ENCODE measurements at places on chromosomes 2 and 18. TPM values are rescaled to one million over a fixed set of nuclear protein-coding genes. Genes with fewer than 3 reads are reported as not detected.

The PDCD1 gene
- total RNA-seq = not detected

The ANKRD30BL gene
- total RNA-seq = not detected

The ID2 gene
- 271 TPM for total RNA-seq

The FN1 gene
- 149 TPM for total RNA-seq

The IL36G gene
- total RNA-seq = 19.1 TPM

The STON1 gene
- total RNA-seq = 9.3 TPM

The POU3F3 gene
- 3.5 TPM for total RNA-seq

The RBM45 gene
- total RNA-seq = 9.0 TPM

The CFC1B gene
- not detected for total RNA-seq

The SOWAHC gene
- total RNA-seq = 80.6 TPM

The FAM110C gene
- 31.3 TPM for total RNA-seq

The CTIF gene
- total RNA-seq = 23.2 TPM

The CDK15 gene
- 0.30 TPM for total RNA-seq

The RESP18 gene
- total RNA-seq = not detected

The CYP1B1 gene
- 21.9 TPM for total RNA-seq

The SFT2D3 gene
- total RNA-seq = 12.7 TPM

The GPBAR1 gene
- total RNA-seq = 1.7 TPM

The SOX11 gene
- total RNA-seq = not detected

The C18orf54 gene
- total RNA-seq = 0.89 TPM

The EVA1A gene
- 10.3 TPM for total RNA-seq

The MFF gene
- 105 TPM for total RNA-seq
